ENCODE measurements at places on chromosomes 4 and X.
A peak's percentile ranks its signal among the peaks of the same experiment; 100 is the strongest.

DNA sequence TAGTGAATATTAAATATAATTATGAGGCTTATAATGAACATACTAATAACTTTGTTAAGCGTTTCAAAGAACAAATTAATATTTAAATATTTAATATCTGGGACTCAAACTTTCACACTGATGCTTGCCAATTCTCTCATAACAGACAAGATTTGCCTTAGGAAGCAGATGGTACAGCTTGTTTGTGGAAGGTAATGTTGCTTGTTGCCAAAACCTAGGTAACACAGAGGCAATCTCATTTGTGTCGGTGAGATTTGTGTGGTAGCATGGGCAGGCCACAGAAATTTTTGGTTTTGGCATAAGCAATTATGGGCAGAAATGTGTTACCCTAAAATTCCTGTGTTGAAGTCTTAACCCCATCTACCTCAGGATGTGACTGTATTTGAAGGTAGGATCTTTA lies 114.9 kb upstream of the AFF2 start:
- DNase-seq: no peak

DNA sequence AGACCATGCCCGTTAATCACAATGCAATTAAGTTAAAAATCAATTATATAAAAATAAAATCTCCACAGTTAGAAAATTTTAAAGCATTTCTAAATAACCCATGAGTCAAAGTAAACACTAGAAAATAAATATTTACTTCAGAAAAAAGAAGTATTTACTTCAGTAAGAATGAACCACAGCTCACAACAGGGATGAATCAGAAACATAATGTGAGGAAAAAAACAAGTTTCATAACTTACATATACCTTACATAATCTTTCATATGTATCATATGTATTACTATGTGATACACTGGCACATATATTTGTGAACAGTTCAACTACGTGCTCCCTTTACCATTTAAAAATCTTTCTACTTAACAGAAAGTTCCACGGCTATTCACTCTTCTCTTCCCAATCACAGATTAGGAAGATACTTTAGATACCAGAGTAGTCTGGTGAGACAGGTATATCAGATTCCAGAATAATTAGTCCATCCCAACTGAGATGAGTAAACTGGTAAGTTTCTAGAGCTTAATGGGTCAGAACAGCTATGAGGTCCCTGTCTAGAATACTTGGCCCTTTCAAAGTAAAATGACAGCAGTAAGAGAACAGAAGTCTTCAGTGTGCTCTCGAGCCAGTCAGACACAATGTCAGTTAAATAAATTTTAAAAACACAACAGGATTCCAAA lies 70.3 kb downstream of the SH3RF1 start:
- DNase-seq: no peak

DNA sequence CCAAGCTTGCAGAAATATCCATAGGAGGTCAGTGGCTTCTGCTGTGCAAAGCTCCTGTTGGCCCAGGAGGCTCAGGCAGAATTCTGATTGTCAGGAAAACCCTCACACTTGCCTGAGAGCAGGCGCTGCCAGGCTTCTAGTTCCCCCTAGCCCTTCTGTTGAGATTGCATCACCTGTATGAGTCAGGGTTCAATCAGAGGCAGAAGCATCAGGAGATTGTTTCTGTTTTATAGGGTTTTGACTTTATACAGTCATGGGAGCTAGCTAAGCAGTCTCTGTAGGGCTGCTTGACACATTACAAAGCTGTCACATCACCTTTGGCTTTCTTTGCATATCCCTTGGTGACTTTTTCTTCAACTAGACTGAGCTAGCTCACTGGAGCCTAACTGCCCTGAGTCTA lies 27.8 kb downstream of the DIPK2B start:
- no peak for DNase-seq

DNA sequence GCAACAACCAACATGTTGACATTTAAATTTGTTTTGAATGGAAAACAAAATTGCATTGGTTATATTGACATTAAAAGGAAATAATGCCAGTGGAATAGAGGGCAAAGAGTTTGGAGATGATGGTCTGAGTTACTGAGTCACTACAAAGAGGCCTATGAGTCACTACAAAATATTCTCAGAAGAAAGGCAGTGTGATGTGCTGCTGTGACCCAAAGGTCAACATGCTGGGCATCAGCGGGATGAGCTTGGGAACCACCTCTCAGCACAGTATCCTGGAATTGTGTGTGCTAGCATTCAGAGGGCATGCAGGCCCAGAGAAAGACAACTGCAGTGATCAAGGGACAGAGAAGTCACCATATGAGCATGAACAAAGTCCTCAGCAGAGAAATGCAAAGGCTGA lies 2.8 kb downstream of the CMC4 start:
- DNase-seq: no peak

DNA sequence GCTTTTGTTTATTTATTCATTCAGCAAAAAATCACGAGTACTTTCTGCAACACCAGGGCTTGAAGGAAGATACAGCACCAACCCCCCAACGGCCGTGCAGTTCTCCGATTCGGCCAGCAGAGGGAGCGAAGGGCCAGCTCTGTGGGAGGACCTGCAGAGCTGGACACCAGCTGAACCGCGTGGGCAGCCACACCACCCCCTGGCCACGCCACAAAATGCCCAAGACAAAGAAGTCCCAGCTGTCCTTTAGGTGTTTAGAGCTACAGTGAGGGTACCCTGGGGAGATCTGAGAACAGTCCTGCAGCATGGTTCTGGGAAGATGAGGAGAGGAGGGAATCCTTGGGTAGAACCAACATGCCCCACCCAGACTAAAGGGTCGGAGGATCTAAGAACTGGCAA lies 83.1 kb downstream of the RELL1 start:
- DNase-seq: peak; percentile 52

- no peak for DNase-seq
Observed at GRCh38 chr4:109985993-109986974, 73.6 kb downstream of the EGF start.

DNA sequence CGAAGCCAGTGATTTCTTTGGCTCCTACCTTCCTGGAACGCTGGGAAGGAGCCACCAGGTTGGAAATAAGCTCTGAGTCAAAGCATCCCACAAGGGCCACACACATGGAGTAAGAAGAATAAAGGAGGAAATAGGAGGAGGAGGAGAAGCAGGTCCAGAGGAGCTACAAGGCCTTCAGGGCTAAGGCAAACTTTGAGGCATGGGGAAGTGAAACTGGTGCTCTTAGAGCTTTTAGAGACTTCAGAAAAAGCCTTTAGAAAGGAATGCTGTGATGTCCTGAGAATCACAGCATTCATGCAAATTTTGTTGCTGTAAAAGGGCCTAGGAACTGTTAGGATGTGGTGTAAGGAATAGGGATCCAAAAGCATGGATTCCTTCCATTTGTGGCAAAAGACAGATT lies 135.9 kb upstream of the ARHGEF9 start:
- no peak for DNase-seq

DNA sequence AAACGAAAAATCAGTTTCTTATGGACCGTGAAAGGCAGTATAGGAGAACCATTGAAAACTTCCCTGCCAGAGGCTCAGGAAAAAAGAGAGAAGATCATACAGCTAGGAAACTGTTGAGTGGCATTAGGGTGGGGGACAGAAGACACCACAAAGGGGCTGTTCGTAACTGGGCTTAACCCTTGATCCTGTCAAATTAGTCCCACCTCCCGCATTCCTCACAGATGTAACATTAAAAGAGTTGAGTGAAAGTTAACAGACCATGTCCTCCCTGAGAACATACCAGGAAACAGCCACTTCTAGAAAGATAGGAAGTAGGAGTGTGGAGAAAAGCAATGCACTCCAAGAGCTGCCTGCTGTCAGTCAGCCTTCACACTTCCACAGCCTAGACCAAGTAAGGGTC lies 8.7 kb downstream of the SHROOM4 start:
- no peak for DNase-seq

GRCh38 chr4:38462367-38463055 lies 201.5 kb upstream of the KLF3 start:
- no peak for DNase-seq

DNA sequence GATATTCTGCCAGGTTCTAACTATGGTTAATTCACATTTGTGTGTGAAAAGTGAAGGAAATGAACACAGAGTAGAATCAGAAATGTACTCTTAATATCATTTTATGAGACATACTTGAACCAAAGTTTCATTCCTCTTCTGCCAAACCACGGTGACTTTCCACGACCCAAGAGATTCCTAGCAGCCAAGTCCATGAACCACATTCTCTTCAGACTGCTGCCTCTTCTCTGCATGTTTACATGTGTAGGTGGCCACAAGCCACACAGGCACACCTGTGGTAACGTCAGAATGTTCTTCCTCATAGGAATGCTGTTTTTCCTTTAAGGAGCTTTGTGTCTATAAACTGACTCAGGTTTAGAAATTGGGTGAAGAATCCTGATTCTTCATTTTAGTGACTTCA lies 1411.2 kb downstream of the RAPGEF2 start:
- no peak for DNase-seq

- DNase-seq: no peak
Observed at GRCh38 chrX:75893281-75893680, 108.2 kb upstream of the MAGEE2 start.

GRCh38 chr4:179182741-179183140 lies 1740.5 kb upstream of the AGA start:
- no peak for DNase-seq

GRCh38 chr4:150461957-150462356 lies 120.0 kb upstream of the MAB21L2 start:
- DNase-seq: no peak
